NCI-H1105 treated with DMSO at 0.1 percent for 48 hours (cell line): ENCODE measurements at places on chromosomes 7 and 10.

DNA sequence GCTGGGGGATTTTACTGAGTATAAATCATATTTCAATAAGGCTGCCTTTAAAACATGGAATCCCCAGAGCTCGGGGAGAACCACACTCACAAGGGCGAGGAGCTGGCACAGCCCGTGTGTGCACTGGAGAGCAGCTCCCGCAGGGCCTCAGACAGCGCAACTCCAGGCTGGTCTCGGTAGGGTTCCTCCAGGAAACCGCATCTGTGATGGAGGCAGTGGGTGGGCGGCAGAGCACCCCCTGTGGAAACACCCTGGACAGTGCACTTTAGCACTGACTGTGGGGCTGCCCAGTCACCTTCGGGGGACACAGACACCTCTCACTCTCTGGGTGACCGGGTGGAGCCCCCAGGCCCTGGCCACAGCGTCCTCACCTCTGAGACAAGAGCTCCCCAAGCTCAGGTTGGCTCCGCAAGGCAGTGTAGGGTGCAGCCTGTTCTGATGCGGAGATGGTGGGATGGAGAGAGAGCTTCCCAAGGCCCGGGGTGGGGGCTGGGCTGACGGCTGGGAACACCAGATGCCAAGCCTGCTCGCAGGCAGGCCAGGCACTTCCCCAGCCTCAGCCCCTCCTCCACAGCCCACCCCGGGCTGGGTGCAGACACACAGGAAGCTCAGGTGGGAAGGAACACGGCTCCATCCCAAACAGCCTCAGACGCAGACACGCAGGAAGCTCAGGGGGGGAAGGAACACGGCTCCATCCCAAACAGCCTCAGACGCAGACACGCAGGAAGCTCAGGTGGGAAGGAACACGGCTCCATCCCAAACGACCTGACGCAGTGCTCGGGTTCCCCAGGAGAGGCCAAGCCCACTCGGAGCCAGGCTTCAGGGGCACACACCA, 224.4 kb downstream of the MAD1L1 start:
- no peak for DNase-seq

GRCh38 chr7:28389504-28390395, 22.6 kb upstream of the CREB5 start:
- DNase-seq, result peak; percentile 81

DNA sequence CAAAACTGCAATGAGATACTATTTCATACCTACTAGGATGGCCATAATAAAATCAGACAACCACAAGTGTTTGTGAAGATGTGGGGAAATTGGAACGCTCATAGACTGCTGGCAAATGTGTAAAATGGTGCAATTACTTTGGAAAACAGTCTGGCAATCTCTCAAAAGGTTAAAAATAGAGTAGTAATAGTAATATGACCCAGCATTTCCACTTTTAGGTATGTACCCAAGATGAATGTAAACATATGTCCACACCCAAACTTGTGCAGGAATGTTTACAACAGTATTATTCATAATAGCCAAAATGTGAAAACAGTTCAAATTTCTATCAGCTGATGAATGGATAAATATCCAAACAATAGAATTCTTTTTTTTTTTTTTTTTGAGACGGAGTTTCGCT, 731.6 kb upstream of the ANKRD30A start:
- no peak for DNase-seq

GRCh38 chr7:134452991-134453473, 5.9 kb downstream of the AKR1B1 start:
- no peak for DNase-seq

DNA sequence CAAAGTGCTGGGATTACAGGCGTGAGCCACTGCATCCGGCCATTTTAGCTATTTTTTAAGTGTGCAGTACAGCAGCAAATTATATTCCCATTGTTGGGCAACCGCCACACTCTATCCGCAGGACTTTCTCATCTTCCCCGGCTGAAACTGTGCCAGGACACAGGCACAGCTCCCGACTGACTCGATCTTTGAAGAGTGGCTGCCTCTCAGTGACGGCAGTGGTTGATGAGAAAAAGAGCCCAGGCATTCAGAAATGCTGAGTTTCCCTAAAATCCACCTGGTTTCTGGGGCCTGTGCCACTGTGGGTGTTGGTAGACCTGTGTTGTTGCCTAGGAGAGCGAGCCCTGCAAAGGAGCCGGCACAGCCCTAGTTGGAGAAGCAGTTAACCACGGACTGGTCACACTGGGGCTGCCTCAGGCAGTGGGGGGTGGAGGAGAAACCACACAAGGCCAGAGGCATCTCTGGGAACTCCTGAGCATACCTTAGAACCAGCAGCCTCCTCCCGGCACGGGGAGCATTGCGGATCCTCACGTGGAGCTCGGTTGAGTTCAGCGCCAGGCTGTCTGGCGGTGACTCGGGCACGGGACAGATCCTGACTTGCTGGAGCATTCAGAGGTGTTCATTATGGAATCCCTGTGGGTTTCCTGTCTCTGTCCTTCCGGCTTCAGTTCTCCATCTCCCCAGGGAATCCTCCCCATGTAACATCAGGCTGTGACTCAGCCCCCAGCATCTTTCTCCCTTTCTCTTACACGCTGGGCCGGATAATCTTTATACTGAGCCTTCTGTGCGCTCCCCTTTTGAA, 16.2 kb downstream of the PFKFB3 start:
- no peak for DNase-seq

DNA sequence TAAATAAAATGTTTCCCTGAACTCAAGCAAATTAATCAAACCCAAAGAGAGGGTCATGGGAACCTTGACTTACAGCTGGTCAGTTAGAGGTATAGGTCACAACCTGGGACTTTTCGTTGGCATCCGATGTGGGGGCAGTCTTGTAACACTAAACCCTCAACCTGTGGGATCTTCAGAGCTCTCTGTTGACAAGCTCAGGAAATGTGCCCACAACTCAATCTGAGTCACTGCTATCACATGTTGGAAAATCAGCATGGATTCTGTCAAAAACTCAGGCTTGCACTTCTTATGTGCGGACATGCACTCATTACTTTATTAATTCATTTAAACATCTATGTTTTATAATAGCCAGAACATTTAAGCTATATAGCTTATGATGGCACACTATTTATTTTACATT, 424.6 kb upstream of the SORCS1 start:
- no peak for DNase-seq

DNA sequence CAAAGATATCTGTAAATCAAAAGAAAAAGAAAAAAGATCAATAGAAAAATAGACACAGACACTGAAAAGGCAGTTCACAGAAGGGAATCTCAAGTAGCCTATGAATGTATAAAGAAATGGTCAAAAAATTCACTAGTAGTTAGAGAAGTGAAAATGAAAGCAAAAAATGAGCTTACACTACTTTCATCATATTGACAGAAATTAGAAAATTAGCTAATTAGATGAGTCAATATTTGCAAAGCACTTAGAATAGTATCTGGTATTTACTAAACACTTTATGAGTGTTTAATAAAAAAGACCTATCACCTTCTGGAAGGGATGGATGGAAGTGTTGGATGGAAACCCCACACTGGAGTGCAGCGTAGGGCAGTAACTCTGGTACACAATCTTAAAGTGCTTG, 1.7 kb upstream of the CFAP58 start:
- DNase-seq, result peak; percentile 13

DNA sequence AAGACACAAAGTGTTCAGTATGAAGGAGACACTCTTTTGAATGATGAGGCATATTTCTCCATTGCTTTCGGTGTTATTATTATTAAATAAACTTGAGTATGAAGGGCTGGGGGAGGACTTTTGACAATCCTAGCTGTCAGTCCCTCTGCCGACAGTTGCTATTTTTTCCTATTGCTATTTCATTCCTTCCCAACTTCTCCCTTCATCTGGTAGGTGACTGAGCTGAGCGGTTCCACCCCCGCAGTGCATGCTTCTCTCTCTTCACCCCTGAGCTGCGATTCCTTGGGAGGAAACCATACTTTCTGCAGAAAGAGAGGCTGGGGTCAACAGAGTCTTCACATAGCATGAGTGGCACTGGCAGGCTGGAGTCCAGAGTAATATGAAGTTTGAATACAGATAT, 261.2 kb upstream of the TAC1 start:
- DNase-seq, result no peak

DNA sequence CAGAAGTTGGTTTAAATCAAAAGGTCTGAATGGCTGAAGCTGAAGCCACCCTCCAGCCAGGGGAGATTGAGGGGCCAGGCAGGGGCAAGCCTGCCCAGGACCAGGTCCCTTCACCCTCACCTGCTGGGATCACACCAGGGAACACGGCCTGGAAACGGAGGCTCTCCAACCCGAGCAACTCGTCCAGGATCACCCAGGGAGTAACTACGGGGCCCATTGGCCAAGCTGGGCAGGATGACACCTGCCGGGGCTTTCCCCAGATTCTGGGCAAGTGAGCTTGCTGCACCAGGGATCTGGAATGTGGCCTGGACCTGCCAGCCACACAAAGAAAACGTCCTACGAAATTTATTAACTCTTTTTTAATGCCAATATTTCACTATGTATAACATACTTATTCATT, 30.4 kb upstream of the PPP2R2D start:
- no peak for DNase-seq

GRCh38 chr7:118252087-118252486, 27.6 kb downstream of the ANKRD7 start:
- DNase-seq, result no peak

GRCh38 chr7:8500286-8500685, 66.9 kb downstream of the NXPH1 start:
- no peak for DNase-seq

DNA sequence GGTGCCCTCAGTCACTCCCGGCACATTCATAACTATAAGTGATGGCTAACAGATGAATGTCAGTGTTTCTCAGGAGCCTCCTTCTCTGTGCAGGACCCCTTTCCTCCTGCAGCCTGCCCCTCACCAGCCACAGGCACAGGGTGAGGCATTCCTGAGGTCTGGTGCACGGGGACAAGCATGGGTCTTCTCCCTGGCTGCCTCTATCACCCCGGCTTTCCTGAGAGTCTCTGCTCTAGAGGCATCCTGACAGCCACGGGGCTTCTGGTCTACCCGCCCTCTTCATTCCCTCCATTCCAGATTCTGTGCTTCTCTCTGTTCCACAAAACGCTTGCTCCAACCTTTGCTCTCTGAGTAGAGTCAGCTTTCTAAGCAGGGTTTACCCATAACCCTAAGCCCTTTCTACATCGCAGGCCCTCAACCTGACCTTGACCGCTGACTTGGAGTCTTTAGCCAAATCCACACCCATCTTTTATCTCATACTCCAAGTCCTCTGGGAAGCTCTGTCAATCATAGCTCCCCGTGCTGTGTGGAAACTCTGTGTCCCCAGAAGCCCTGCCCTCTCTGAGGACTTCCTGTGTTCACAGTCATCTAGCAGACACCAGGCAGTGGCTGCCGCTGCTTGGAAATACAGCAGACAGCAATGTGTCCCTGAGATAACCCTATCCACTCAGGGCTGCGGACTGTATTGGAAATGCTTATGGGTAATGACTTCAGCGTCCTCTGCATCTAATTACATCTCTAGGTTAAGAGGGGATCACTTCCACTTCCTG, 159.0 kb downstream of the SFMBT2 start:
- no peak for DNase-seq

DNA sequence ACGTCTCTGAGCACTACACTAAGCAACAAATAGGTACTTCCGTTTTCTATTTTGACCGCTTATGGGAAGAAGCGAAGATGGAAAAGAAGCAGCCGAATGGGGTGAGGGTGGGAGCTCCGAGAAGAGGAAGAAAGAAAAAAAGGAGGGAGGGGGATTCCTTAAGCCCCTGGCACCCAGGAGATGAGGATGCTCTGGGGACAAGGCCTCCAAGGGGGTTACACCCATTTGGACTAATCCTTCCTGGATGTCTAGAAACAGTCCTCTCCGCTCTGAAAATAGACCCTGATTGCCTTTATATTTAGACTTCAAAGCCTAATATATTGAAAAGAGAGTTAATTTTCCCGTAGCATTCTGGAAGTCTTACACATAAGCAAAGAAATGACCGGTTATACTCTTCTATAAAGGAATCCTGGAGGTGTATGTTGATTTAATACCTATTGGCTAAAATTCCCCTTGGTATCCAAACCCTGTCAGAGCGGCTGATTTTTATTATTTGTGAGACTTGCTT, 676 bp upstream of the HTR7 start:
- DNase-seq, result no peak

DNA sequence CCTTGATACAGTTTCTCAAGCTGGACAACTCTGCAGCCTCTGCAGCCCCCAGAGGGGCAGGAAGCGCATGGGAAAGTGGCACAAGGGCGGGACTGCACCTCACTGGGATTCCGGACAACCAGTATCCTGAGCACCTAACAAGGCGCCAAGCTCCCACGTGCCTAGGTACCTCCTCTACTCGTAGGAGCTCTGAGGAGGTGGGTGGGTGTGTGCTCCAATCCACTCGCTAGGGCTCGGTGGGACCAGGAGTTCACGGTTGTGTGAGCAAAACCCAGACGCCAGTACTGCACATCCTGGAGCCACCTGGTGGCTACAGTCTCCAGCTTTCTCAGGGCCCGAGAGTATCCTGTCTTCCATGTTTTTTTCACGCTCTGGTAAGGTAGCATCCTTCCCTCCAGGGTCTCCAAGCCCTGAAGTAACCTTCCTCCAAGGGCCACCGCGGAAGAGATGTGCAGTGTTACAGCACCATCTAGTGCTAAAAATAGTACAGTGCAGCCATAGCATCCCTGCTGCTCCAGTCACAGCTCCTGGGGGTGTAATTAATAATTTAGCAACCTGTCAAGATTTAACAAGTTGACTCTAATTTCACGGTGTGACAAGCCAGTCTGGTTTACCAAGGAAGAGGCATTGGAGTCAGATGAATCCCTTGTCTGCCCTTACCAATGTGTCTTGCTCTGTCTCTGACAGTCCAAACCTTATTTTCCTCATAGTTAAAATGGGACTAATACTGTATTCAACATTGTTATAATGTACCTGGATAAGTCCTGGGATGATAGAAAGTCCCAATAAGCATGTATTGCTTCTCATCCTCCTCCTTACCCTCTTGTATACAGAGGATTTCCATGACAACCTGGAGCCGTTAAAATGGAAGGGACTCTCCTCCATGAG, 70.4 kb downstream of the HERPUD2 start:
- peak; percentile 46 for DNase-seq

DNA sequence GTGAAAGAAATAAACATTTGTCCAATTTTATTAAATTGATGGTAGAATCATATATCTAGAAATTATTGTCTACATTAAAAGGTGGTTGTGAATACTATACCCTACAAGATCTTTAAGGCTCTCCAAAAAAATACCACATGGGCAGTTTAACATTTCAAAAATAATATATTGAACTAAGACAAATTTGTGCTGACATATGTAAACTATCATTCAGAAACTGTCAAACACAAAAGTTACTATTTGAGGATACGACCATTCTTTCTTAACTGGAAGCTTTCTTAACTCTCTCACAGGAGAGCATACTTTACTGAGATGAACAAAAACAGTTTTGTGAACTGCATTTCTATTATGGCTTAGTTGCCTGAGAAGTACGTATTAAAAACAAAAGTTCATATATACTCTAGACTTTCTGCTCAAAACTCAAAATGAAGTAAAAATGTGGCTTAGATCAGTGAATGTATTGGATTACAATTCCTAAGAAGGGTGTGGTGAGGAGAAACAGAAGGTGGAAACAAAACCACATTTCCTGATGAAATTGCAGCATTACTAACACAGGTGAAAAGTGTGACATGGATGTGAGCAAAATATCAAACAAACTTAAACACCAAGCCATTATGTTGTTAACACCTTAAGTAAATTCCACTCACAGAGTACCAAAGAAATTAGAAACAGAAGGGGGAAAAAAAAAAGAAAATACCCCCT, 138.5 kb downstream of the SEMA3A start:
- DNase-seq, result no peak

GRCh38 chr7:131501930-131502685, 54.3 kb downstream of the PODXL start:
- DNase-seq, result no peak
